Activated T-helper 1 cell treated with anti-CD3 and anti-CD28 coated beads, Interleukin-12 subunit alpha, Interleukin-12 subunit beta, Interleukin-2, Interleukin-4 antibody, amounts not matched to agents 30 ng/mL and 10 ng/mL and 1 ng/mL, durations not matched to agents 14 hours and 24 hours and 36 hours (primary cell): ENCODE measurements at places on chromosomes 4 and X. TPM values are rescaled to one million over a fixed set of nuclear protein-coding genes. Genes with fewer than 3 reads are reported as not detected.
A peak's percentile ranks its signal among the peaks of the same experiment; 100 is the strongest.

DNA sequence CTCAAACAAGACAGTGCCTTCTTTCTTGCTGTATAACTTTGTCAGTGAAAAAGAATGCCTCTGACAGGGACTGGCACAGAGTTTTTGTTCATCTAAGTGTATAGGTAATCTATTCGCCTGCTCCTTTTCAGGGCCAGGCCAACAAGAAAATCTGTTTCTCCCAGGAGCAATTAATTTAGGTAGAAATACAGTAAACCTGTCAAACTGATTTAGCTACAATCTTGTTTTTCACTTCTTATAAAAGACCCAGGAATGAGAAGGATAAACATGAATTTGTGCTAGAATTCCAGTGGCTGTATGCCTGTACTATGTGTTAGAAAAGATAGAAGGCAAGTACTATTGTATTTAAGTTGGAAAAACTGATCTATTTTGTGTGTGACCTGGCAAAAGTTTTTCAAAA lies 6.1 kb downstream of the TMA16 start:
- DNase-seq, result no peak

DNA sequence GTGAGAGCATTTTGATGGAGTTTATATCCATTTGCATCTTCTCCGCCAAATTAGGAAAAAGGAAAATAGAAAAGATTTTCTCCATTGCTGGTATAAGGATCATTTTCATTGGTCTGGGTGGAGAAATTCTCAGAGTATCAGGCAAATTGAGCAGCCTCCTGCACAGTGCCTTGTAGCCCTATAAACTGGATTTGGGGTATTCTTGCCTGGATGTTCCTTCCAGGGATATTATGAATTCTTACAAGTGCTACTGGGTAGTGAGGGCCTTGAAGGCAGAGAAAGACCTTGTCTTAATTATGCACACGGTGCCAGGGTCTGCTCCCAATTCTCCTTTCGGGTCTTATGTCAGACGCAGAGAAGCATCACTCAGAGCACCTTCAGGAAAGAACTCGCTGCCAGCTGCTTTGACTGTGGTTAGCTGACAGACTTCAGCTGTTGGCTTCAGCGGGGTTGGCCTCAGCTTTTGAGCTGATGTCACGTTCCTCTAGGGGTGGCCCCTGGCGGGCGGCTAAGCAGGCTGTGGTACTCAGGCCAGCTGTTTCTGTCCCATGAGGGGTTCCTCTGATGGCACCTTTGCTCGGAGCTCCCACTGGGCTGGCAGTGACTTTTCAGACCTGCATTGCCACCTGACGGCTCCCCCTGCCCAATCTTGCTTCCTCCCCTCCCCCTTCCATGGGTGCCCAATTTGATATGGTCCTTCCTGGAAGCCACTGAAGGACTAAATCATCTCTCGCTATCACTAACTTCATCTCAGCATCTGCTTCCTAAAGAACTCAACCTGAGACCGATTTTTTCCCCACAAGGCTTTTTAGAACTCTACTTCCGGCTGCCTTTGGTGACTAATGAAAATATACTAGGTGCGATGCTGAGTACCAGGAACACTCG lies 519.5 kb downstream of the BCOR start:
- peak; percentile 16 for DNase-seq

DNA sequence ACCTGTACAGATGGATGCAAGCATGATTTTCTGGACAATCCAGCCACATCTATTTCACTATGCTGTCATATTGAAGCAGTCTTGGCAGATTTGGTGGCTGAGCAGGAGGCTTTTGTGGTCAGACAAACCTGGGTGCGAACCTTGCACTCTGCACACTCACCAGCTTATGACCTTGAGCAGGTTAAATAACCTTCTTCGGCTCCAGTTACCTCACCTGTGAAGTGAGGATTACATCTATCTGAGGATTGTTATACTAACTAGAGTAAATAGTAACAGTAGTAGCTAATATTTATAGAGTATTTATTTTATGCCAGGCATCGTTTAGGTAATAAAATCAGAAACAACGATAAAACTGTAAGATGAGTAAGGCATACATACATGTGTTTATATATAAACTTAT lies 150.0 kb downstream of the PPP3CA start:
- no peak for DNase-seq

DNA sequence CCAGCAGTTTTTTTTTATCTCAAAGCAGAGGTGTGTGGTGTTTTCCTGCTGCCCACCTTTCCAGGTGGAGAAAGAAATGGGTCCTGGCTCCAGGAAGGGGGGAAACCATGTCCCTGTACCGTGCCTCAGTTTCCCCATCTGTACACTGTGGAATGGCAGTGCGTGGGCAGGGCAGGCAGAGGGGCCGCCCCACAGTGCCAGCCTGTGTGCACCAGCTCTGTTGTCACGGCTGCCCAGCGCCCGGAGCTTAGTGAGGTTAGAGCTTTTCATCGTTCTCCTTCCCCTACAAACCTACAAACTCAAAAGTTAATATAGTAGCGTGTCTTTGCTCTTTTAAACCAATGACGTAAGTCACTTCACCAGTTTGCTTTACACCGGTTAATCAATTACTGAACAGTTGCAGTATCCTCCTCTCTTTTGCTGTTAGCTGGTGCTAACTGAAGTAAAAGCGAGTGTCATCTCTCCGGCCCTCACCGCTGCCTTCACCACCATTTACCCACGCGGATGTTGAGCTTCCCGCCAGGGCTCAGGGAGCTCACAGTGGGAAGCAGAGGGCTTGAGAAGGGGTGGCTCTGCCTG lies 114.8 kb upstream of the ADRA2C start:
- no peak for DNase-seq

DNA sequence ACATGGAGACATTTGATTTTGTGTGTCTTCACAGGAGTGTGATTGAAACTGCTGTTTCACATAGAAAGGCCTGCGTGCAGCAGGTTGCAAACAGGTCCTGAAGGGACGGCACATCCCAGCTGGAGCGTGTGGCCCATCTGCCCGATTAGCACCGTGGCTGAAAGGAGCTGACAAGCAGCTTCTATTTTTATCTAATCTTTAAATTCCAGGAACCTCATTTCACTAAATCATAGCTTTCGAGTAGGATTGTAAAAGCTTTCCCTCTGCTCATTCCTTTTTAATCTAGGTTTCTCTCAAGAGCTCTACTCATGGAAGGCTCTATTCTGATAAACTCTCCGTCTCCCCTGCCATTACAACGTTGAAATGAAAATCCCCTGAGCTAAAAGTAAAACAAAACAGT lies 106.8 kb downstream of the FSTL5 start:
- no peak for DNase-seq

GRCh38 chrX:41923978-41924683 lies 777 bp upstream of the CASK start:
- DNase-seq, result no peak

GRCh38 chr4:170491981-170492380 lies 402.2 kb upstream of the AADAT start:
- no peak for DNase-seq

DNA sequence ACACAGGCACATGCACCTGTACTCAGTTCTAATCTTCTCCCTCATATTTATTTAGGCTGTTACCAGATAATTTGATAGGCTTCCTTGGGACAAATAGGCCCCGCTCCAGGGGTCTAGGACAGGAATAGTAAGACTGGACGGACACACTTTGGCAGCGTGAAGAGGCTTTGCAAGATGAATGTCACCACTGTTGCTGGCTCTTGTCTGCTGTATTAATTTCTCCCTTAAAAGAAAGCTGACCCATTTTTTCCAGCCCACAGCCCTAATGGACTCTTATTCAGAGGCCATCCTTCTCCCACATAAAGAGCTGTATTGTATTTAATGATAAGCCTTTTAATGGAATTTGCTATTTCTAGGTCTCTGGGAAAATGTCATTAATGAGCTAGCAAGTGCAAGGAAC lies 18.0 kb downstream of the FAM184B start:
- no peak for DNase-seq

- no peak for DNase-seq
These were observed 466.4 kb downstream of the DMD start for GRCh38 chrX:32744921-32745320.

DNA sequence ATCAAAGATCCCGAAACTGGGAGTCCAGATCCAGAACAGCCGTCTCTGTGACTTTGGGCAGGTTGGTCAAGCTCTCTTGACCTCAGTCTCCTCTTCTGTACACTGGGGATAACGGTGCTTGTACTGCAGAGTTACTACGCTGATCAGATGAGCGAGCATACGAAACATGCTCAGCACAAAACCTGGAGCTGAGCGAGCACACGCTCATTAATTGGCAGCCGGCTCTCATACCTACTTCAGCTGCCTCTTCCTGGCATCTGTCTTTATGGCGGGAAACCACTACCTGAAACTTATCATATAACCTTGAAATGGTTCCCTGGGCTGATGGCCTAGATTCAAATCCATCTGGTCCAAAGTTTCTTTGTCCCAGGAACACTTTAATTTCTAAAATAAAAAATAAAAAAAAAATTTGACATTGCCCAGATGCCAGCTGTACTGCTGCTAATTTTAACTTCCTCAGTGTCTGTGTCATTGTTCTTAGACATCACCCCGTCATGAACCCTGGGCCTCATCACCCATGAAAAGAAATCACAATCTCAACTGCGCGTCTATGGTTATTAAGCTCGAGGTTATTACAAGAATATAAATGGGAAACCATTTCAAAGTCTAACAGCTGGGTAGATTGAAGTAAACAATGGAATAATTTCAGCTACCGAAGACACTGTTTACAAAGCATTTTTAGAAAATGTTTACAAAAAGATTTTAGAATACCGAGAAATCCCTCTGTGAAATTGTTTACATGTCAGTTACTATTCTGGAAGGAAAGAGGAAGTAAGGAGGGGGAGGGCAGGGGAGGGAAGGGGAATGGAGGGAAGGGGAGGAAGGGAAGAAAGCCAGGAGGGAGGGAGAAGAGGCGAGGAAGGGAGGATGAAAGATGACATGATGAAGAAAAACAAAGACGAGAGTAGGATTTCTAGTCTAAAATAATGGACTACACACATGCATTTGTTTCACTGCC lies 49.0 kb downstream of the CRMP1 start:
- DNase-seq, result no peak

GRCh38 chrX:2424317-2424716 lies 76.5 kb downstream of the DHRSX start:
- DNase-seq, result no peak

DNA sequence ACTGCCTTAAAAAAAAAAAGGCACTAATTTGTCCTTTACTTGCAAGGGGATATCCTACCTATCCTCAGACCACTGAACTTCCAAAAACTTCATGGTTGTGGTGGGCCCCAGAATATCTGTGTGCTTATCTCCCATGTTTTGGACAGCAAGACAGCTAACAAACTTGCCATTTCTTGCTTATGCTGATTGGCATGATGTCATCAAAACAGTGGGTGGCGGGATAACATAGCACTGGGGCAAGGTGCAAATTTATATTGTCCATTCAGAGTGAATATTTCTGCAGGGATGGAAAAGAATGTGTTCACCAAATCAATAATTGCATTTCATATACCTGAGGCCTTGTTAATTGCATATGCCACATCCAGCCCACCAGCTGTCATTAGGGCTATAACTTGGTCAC lies 23.5 kb downstream of the HAUS3 start:
- no peak for DNase-seq

- DNase-seq, result no peak
These were observed 161.8 kb upstream of the PCDH18 start for GRCh38 chr4:137694138-137694537.

GRCh38 chrX:40720792-40721191 lies 14.6 kb downstream of the MED14 start:
- DNase-seq, result no peak

DNA sequence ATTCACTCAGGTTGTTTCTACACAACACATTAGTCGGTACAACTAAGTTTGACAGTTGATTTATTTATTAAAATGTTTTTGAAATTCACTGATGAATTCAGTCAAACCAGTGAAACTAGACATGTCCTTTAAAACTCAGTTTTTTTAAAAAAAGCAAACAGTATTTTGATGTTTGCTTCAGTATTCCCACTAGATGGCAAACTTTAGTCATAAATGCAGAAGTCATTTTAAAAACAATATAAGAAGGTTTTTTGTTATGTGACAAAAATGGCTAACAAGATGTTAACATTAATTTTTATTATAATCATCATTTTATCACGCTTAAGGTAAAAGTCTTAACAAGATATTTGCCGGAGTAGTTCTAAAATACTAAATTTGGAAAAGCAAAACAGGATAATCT lies 1337.8 kb upstream of the DIAPH2 start:
- DNase-seq, result no peak

ATP2B3 gene
- total RNA-seq, result 0.05 TPM in 1 of 2 replicates, not detected in the other

NWD2 gene
- not detected in 2 replicates for total RNA-seq

IQCM gene
- not detected in 2 replicates for total RNA-seq

INTU gene
- 0.02 TPM in 1 of 2 replicates, not detected in the other for total RNA-seq

TMPRSS11D gene
- not detected in 2 replicates for total RNA-seq
